Mesenteric fat pad (tissue), 1 donor: ENCODE measurements at places on chromosomes 11 and 22. TPM values are rescaled to one million over a fixed set of nuclear protein-coding genes. Genes with fewer than 3 reads are reported as not detected.

DNA sequence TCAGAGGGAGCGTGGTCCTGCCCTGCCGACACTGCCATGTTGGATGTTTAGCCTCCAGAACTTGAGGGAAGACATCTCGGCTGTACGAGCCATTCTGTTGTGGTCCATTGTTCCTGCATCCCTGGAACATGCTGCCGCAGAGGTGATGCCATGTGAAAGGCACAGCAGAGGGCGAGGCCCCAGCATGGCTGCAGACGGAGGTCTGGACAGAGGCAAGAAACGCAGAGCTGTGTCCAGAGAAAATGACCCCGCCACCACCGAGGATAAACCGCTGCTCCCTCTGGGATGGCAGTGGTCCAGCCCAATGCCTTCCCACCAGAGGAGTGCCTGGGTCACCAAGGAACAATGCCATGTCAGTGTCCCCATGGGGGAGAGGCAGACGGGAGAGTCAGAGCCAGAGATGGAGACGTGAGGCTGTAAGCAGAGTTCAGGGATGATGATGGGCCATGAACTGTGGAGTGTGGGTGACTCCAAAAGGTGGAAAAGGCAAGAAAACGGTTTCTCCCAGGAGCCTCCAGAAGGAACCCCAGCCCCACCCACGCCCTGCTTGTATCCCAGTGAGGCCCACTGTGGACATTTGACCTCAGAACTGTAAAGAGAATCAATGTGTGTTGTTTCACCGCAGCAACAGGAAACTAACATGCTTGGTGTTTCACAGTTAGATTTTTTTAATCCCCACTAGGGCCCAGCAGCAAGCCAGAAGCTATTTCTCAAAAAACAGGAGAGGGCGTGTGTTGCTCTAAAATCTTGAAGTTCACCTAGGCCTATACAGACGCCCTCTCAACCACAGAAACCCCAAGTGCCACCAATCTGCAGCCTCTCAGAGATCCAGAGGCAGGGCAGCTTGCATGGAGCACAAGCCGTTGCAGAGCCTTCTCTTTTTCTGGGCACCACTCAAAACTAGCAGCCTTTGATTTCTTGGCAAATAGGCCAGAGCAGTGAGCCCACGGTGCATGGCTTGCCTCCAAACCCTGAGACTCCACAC, 1422.9 kb downstream of the TBC1D22A start:
- no peak for DNase-seq

DNA sequence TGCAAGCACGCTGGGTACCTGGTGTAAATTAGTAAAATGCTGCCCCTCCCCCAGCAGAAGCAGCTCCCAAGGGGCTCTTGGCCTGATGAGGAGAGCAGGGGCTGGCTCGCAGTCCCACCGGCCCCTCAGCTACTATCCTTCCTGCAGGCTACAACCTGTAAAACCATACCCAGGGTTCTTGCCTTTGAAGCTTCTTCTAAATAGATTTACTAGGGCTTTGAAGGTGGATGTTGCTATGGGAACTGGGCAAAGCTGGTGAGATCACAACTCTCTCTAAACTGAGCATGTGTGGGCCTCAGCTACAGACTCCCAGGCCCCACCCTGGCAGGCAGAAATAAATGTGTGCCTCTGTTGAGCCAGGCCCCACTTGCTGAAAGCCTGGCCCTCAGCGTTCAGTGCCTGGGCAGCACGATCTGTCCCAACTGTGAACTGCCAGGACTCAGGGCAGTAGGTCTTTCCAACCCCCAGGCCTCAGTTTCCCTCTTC, 18.5 kb downstream of the CD5 start:
- no peak for DNase-seq

GRCh38 chr11:118202599-118203422, 22.0 kb downstream of the JAML start:
- DNase-seq: no peak

MED19 gene
- total RNA-seq: 14.4 TPM

DNA sequence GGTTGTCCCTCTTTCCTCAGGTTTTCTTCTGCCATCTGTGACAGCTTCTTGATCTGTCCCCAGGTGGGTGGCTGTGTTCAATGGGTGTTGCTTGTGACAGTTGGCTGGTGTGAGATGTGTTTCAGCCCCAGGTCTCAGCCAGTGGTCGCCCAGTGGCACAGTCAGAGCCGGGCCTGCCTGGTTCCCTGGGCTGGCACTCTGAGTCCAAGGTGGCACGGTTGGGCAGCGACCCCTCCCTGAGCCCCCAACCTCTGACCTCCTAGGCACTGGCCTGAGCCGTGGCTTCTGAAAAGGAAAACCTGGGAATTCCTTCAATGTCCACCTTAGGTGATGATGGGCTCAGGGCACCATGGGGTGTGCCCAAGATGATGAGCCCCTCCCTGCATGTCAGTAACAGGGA, 14.0 kb upstream of the PRODH start:
- DNase-seq: peak; percentile 80

ALDH3B2 gene
- not detected for total RNA-seq

DNA sequence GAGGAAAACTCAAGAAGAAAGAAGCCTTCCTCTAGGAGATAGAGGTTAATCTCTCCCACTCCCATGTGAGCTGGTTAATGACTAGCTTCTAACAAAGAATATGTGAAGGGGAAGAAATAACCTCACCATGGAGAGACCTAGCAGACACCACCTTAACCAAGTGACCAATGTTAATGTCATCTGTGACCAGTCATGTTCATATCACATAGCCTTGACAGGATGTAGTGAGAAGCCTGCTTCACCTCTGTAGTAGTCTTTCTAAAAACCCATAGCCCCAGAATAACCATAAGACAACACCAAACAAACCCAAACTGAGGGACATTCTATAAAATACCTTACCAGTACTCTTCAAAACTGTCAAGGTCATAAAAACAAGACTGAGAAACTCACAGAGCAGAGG, 21.5 kb upstream of the POU2AF1 start:
- no peak for DNase-seq

ZP1 gene
- total RNA-seq: 1.4 TPM

- no peak for DNase-seq
Measured at GRCh38 chr11:33861941-33862589, 29.8 kb downstream of the LMO2 start.

GRCh38 chr11:113468726-113469345, 6.4 kb downstream of the DRD2 start:
- DNase-seq: no peak

- no peak for DNase-seq
Measured at GRCh38 chr11:41333357-41333756, 126.1 kb downstream of the LRRC4C start.

GRCh38 chr11:79864882-79865281, 424.1 kb upstream of the TENM4 start:
- no peak for DNase-seq

LRRC55 gene
- not detected for total RNA-seq

TREH gene
- not detected for total RNA-seq

- DNase-seq: no peak
Measured at GRCh38 chr11:125072218-125072960, 9.3 kb downstream of the SLC37A2 start.
